ENCODE measurements at places on chromosomes 6 and 20. TPM values are rescaled to one million over a fixed set of nuclear protein-coding genes. Genes with fewer than 3 reads are reported as not detected.

SMIM8 gene
- 5.1 TPM for total RNA-seq

TULP1 gene
- not detected for total RNA-seq

PTPRT gene
- total RNA-seq, result not detected

IL20RA gene
- total RNA-seq, result not detected

TSHZ2 gene
- total RNA-seq, result not detected

OR2B6 gene
- not detected for total RNA-seq

TMEM181 gene
- 41.3 TPM for total RNA-seq

VSX1 gene
- total RNA-seq, result not detected

LY6G6F gene
- not detected for total RNA-seq

ARG1 gene
- total RNA-seq, result not detected

MYH7B gene
- not detected for total RNA-seq

OSTM1 gene
- 123 TPM for total RNA-seq

FOXS1 gene
- 1.5 TPM for total RNA-seq

C6orf163 gene
- 0.88 TPM for total RNA-seq

TREM1 gene
- not detected for total RNA-seq

EPHA7 gene
- total RNA-seq, result not detected

PXMP4 gene
- 9.3 TPM for total RNA-seq

SLC17A2 gene
- total RNA-seq, result not detected

CDH26 gene
- not detected for total RNA-seq

C6orf15 gene
- not detected for total RNA-seq

TRIM40 gene
- total RNA-seq, result not detected

DYNLT2 gene
- 0.68 TPM for total RNA-seq

SLC22A16 gene
- total RNA-seq, result not detected

PHF10 gene
- 33.4 TPM for total RNA-seq

ZNF334 gene
- 0.11 TPM for total RNA-seq

BHLHE23 gene
- total RNA-seq, result not detected

HLA-DQB2 gene
- total RNA-seq, result not detected

GSTA4 gene
- 46.8 TPM for total RNA-seq

SNAP25 gene
- total RNA-seq, result 3.9 TPM

C6orf141 gene
- not detected for total RNA-seq

HLA-DQA2 gene
- total RNA-seq, result not detected

Measured in SJSA1 (cell line).